ENCODE measurements at places on chromosomes 2 and 18. TPM values are rescaled to one million over a fixed set of nuclear protein-coding genes. Genes with fewer than 3 reads are reported as not detected.

CELF4 gene
- 2.2 TPM for polyA plus RNA-seq

NLRC4 gene
- 1.00 TPM for polyA plus RNA-seq

GRCh38 chr2:38672445-38673391, 6.8 kb downstream of the GALM start:
- DNase-seq: no peak

CCDC85A gene
- 1.5 TPM for polyA plus RNA-seq

DNA sequence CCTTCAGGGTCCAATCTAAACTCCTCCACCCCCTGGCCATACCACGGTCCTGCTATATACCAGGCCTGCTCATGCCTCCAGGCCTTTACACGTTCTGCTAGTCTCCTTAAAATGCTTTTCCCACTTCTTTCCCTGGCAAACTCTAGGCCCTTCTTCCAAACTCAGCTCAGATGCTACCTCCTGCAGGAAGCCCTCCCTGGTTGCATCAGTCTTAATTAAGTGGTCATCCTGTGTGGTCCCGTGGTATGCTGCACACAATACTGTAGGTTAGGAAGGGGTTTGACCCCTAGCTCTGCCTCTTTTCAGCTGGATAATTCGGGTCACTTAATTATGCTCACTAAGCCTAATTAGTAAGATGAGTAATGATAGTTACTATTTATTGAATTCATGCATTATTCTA, 85.9 kb upstream of the SP3 start:
- DNase-seq: no peak

C2orf81 gene
- 5.7 TPM for polyA plus RNA-seq

- DNase-seq: no peak
Measured at GRCh38 chr2:102063487-102063911, 71.7 kb downstream of the IL1R2 start.

DNA sequence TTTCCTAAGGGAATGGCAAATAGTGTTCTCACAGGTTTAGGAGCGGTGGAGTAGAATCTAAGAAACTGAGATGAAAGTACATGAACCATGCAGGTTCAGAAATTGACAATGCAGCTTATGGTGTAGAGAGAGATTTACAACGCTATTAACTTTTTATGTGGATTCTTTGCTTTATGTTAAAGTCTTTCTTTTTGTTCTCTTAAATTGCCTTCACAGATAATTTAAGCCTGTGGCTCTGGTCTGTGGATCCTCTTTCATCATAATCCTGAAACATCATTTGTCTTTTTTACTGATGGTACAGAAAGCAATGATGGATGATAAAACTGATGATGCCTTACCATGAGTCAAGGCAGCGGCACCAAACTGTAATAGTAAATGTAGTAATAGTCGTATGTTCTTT, 30.3 kb downstream of the SOCS6 start:
- DNase-seq: no peak

DNA sequence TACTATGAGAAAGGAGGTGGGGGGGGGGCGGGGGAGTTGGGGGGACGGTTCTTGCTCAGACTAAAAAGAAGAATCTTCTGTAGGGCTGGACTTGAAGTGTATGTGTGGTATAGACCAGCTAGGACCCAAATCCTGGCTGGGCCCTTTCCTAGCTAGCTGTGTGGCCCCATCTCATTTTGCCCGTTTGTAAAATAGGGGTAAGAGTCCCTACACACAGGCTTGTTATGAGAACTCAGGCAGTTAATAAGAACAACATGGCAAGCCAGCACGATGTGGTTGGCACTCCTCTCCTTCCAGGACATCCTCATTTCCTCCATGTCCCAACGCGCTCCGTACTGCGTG, 1.1 kb downstream of the EVA1A start:
- DNase-seq: no peak

DNA sequence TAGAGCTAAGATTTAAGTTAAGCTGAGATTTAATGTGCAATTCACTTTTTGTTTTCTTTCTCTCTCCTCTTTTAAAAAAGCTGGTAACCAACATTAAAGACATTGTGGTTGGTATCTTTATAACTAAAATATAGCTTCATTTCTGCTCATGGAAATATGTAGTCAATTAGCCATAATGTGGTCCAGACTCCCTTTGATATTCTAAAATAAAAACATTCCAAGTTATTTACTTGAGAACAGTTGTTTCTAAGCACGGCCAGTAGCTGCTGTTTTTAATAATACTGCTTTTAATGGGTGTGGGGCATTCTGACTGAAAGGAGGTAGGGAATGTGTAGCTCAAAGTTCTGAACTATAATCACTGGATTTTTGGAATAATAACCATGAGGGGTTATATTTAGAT, 183.3 kb upstream of the FBXO11 start:
- DNase-seq: no peak

SLC38A11 gene
- polyA plus RNA-seq: 9.6 TPM

DNA sequence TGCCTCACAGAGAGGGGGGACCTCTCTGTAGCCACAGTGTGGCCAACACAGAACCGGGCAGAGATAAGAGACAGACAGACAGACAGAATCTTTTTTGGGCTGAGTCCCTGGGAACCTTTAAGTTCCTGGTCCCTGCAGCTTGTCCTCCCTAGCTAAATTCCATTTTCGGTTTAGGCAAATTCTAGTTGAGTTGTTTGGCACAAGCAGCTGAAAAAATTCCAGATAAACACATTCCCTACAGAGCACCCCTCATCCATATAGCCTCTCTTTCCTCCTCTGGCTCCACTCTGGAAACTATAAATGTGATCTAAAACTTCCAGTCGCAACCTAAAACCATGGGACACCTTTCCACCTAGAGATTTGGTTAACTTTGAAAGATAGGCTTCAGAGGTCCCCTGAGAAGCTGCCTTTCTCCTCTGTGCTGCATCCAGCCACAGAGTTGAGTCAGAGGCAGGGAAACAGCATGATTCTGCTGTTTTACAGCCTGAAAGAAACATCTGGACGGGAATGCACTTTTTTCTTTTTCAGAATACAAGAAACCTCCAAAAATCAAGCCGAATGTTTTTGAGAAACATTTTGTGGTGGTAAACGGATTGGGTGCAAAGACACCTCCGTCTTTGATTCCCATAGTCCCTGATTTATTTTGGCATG, 30.9 kb downstream of the SLC4A3 start:
- no peak for DNase-seq

DNA sequence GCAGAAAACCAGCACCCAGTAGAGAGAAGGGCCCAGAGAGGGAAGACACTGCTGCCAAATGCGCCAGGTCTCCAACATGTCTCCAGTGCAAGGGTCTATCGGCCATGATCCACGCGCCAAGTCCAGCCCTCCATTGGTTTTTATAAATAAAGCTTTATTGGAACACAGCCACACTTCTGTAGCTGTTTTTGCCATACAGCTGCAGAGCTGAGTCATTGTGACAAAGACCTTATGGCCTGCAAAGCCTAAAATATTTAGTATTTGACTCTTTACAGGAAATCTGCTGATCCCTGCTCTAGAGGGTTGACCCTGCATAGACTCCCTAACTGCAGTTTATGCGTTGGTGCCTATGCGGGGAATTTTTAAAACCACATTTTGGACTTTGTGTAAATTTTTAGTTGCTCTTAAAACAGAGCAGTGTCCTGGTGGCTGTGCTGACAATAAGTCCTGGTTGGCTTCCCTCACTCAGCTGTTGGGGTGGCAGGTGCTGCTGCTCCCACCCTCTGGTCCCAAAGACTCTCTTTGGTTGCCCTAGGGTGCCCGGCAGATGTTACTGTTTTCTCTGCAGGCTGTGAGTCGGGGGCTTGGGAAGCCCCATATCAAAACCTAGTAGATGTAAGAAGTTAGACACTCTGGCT, 154.9 kb downstream of the CTIF start:
- DNase-seq: no peak

GRCh38 chr18:39462436-39462835, 1896.8 kb upstream of the CELF4 start:
- no peak for DNase-seq

- no peak for DNase-seq
Measured at GRCh38 chr2:59572227-59572626, 981.2 kb downstream of the BCL11A start.

TPO gene
- polyA plus RNA-seq: 0.07 TPM

DNA sequence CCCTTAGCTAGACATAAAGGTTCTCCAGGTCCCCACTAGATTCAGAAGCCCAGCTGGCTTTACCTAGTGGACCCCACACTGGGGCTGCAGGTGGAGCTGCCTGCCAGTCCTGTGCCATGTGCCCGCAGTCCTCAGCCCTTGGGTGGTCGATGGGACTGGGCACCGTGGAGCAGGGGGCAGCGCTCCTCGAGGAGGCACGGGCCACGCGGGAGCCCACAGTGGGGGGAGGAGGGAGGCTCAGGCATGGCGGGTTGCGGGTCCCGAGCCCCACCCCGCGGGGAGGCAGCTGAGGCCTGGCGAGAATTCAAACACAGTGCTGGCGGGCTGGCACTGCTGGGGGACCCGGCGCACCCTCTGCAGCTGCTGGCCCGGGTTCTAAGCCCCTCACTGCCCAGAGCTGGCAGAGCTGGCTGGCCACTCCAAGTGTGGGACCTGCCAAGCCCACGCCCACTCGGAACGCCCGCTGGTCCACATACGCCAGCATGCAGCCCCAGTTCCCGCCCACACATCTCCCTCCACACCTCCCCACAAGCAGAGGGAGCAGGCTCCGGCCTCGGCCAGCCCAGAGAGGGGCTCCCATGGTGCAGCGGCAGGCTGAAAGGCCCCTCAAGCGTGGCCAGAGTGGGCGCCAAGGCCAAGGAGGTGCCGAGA, 119.7 kb upstream of the NRXN1 start:
- no peak for DNase-seq
